Liver (tissue), 10 donors: ENCODE measurements at places on chromosomes 1 and 21.

DNA sequence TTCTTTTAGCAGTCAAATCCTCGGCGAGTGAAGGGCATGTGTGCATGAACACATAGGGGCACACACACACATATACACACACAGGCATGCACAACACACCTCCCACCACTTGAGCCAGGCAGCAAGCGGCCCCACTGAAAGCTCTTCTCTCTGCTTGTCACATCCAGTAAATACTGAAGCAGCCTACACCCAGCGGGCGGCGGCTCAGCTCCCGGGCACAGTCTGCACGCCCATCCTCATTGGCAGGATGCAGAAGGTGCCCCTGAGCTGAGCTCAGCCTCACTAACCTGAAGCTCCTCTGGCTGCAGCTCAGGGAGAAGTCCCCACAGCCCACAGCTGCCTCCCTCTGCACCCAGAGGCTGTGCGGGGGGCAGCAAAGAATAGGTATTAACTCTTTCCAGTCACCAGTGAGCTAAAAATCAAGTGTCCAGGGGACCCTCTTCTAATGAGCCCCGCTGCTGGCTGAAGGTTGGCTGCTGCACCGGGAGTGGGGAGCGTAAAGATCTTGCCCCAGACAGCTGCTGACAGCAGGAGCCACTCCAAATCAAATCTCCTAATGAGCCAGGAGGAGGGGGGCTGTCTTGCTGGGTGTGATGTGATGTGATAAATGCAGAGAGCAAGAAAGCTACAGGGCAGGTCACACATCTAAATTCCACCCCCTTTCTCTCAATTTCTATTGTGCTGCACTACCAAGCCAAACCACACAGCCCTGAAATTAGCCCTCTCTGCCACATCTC, 12.5 kb downstream of the RGS8 start:
- DNase-seq: no peak

DNA sequence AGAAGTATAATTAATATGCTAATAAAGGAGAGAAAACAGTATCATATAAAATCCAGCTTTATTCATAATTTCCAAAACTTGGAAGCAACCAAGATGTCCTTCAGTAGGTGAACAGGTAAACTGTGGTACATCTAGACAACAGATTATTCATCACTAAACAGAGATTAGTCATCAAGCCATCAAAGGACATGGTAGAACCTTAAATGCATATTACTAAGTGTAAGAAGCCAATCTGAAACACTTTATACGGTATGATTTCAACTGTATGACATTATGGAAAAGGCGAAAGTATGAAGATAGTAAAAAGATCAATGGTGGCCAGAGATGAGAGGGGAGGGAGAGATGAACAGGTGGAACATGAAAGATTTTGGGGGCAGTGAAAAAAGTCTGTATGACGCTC, 541.7 kb downstream of the SMYD3 start:
- DNase-seq: no peak

- DNase-seq: peak; percentile 62
Observed at GRCh38 chr1:6727535-6727934, 25.9 kb upstream of the DNAJC11 start.

GRCh38 chr1:34874296-34874952, 14.9 kb upstream of the SMIM12 start:
- DNase-seq: no peak

GRCh38 chr1:21951226-21951870, 14.2 kb upstream of the HSPG2 start:
- no peak for DNase-seq

DNA sequence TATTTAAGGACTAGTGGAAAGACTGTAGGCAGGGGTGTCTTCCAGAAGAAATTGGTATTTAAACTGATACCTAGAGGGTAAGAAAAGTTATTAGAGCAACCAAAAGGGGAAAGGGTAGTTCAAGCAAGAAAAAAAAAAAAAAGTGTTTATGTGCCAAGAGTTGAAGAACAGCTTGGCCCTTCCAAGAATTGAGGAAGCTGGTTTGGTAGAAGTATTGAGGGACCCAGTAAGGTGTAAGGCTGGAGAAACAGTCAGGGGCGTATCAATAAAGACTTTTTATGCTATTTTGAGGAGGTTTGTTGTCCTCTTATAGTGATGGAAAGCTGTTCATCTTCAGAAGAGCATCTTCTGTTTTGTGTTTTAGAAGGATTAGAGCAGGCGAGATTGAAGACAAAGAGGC, 108.3 kb downstream of the PTPRC start:
- DNase-seq: no peak

GRCh38 chr1:119001181-119002027, 13.3 kb upstream of the TBX15 start:
- no peak for DNase-seq

DNA sequence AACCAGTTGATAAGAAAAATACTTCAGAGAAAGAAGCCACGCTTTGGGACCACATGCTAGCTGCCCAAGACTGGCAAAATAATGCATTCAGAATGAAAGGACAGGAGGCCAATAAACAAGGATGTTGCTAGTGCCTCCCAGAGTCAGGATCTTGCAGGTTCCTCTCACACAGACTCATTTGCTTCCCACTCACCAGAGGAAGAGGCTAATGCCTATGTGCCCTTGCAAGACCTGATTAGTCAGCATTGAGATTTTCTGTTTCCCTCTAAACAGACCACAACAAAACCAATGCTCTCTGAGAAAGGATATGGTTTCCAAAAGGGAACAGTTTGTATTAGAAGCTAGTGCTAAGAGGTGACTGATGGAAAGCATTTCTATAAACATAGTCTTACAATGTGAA, 85.7 kb downstream of the NRDC start:
- no peak for DNase-seq

GRCh38 chr1:94819238-94819944, 766 bp upstream of the SLC44A3 start:
- no peak for DNase-seq

DNA sequence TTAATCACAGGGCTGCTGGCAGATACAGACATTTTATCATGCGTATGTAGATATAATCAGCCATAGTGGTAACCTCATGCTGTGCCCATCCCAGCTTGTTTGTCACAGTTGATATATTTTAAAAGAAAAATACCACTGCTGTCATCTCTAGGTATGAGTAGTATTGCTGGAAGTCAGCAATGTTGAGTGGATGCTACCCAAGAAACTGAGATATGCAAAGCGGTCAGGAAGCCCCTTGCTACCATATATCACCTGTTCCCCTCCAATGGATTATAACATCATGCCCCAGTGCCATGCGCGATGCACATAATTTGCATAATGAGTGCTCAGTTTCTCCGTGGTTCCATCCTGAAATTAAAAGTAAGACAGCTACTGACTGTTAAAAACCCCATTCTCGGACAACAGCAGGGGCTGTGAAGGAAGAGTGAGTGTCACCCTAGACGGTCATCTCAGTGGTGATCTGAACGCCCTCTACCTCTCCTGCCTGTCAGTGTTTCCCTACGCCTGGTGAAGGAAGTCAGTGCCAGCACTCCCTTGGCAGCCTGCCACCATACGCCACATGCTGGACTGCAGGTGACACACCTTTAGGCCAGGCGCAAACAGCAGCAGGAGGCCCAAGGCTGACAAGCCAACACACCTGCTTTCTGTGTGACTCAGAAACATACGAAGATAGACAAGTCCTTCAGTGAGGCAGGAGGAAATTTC, 2.7 kb downstream of the IL10RB start:
- peak; percentile 50 for DNase-seq

DNA sequence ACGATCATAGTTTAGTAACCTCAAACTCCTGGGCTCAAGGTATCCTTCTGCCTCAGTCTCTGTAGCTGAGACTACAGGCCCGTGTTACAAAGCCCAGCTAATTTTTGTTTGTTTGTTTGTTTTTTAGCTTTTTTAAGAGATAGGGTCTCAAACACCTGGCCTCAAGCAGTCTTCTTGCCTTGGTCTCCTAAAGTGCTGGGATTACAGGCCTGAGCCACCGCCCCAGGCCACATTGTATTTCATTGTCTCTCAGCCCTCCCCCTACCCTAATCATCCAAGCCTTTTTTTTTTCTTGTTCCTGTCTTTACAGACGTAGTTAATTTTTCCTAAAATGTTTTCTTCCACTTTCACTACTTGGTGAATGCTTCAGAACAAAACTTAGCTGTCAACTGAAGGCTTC, 5.4 kb downstream of the CDC7 start:
- no peak for DNase-seq

DNA sequence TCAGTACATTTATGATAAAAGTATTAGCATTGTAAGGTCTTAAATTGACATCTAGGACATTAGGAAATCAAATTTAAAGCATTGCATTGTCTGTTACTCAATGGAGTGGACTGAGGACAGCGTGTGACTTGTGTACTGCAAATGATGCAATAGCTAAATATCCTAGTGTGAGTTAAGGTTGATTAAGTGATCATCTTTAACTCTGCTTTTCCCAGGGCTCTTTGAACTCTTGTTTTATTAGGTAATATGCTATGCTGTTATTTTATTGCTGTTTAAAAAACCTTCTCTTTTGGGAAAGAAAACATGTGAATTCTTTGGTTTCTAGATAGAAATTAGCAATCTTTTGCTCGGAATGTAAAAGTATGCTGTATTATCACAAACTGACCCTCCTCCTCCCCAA, 38.6 kb downstream of the NFIA start:
- DNase-seq: no peak

DNA sequence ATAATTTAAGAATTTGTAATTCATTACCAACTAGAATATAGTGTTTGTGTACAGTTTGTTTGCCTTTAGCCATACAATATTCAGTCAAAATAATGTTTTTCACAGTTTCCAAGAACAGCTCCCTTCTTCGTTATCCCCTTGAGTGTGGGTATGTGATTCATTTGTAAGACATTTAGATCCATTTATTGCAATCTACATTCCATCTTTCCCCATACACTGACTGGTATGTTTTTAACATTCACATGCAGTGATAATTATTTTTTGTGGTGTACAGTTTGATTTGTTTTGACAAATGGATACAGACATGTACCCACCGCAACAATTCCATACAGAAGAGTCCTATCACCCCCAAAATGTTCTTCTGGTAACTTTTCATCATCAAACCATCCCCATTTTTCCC, 589.1 kb upstream of the ADAMTS5 start:
- no peak for DNase-seq

GRCh38 chr1:157551694-157552693, at the start of gene FCRL5:
Gene FCRL5, minus strand, starts transcription at chr1:157552515. Its CDS starts 153 bp downstream, at chr1:157552362.
- DNase-seq: no peak
